ENCODE measurements at places on chromosomes 3 and 15.

DNA sequence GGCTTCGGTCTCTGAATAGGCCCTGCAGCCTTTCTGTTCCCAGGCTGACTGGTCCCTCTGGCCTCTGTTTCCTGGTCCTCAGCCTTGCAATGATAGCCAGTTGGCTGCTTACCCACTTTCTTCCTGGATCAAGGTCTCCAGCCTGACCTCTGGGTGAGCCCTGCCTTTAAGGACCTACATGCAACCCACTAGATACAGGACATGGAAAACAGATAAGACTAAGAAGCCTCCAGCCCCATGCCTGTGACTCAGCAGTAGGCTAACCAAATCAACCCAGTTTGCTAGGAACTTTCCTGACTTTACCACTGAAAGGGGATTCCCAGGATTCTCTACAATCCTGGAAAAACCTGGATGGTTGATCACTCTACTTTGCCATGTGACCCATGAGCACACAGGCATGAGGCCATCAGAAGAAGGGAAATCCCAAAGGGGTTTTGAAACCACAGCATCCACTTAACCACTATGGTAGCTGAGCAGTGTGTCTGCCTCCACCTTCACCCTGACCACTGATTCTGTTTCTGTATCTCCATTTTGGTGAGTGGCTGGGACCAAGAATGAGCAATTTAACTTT is 188.1 kb downstream of the CHST2 start:
- DNase-seq: no peak

DNA sequence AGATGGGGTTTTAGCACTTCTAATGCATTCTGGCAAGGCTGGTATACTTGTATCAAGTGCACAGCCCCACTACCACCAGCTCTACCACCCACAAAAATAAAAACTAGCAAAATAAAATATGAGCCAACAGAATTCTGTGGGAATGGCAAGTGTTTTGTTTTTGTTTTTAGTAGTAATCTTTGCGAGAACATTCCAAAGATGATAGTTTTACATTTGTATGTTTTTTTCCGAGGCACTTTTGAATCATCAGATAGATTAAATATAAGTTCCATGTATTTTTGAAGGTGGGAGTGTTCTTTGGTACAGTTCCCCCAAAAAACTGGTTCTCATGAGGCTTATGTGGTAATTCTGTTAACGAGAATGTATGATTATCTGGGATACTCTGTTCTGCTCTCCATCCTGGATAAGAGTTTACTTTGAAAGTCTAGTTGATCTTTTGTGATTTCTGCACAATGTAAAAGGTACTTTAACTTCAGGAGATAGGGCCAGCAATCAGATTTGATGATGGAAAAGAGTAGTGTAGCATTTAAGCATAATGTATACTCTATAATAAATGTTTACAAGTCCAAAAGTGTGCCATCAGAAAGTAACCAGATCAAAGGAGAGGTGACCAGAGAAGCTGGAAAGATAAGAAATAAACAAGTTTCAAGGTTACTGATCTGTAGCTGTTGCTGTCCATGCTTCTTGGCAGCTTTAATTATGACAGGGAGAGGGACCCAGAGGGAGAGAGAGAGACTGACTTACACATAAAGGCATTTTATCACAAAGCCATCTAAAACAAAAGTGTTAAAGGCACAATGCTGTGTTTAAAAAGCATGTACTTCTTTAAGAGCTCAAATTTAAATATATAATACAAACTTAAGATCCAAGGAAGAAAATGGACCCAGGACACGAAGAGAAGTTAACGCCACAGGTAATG is 130.9 kb downstream of the PGPEP1L start:
- DNase-seq: no peak

DNA sequence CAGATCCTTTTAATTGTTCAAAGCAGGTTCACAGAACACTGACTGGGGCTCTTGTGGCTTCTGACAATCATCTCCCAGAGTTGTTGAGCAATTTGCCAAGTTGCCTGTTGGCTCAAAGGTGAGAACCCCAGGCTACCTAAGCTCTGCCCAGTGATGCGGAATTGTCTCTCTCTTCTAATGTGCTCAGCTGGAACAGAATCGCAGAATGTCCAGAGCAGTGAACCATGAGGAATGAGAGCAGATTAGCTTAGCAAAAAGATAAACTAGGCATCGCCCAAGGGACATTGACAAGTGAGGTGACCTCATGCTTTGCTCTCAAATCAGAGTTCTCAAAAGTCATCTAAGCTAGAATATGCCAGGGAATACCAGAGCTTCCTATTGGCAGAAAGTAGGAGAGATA is 148.1 kb downstream of the WDR76 start:
- no peak for DNase-seq

DNA sequence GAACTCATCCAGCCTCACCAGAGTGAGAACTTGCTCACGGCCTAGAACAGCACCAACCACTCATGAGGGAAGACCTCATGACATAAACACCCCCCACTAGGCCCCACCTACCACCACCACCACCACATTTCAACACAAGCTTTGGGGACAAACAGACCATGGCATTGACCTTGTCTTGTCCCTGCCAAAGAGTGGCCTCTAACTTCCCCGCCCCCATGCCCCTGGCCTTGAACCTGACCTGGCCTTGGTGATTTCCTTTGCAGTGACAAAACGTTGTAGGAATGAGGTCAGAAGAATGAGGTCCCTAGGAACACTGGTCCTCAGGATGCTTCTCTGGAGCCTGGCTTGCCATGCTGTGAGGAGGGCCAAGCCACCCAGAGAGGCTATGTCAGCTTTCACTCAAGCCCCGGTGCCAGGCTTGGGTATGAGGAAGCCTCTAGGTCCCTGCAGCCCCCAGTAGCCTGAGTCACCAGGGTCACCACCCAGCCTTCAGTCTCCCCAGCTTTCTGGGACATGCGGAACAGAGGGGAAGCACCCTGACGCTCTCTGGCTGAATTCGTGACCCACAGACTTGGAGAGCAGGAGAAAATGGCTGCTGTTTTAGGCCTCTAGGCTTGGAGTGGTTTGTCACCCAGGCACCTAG is 57.9 kb downstream of the TPRA1 start:
- DNase-seq: no peak

DNA sequence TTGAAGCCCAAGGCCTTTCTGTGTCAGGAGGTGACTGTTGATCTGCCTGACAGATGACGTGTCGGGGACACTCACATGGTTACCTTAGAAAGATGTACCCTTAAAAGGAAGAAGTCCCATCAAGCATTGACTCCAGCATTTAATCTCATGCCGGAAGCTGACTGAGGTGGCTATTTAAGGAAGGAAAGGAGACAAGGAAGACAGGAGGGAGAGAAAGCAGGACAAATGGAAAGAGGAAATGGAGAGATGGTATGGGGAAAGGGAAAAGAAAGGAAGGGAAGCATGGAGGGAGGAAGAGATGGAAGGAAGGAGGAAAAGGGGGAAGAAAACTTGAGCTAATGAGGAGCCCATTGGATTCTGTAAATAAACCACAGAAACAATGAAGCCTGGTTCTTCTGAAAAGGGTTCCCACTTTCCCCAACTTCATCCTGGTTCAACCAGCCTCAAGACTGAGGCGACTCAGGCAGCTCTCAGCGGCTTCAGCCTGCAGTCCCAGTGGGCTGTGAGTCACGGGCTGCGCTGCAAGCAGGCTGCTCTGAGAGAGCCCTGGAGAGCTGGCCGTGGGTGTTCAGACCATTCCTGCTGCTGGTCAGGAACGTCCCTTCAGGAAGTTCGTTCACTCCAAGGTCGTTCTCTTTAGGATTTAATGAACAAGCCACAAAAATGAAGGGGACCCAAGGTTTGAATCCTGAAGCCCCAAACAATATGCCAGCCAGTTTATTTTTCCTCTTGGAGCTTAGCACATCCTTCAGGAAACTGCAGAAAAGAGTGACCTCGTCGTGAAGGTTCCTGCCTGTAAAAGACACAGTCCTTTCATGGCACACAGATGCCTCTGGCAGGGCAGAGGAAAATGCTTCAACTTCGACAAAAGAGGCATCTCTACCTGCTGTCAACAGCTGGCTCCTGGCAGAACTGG is 69.6 kb upstream of the THBS1 start:
- DNase-seq: no peak

All from activated naive CD8-positive, alpha-beta T cell treated with anti-CD3 and anti-CD28 coated beads, Interleukin-2, amount 50 U/mL, for 16 hours (primary cell).